ENCODE measurements at places on chromosomes 1 and 21.

DNA sequence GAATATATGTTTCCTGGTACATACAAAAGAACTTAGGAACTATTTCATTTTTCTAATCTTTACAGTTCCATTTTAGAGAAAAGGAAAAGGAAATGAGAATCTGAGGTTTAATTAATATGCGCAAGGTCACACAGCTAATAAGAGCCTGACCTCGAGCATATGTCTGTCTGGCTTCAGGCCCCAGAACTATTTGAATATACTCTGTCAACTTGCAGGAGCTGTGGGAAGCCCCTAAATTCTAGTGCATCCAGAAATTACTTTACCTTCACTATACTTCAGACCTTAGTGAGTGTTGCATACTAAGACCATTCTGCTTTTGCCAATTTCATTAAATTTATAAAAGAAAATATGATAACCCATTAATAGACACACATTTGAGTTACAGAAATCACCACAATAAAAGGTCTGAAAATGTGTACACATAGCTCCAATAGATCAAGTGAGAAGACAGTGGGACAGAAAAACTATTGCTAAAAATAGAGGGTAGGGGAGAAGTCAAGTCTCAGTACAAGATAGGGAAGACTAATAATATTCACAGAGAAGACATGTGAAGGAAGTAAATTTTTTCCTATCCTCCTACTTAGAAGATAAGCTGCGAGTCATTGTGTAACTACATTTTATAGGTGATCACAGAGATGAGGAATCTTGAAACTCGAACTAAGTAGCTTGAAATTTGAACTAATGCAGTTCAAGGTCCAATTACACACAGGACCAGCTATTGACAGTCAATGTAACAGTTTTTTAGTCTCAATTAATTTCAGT lies 3.8 kb downstream of the RGS13 start:
- DNase-seq, result no peak

DNA sequence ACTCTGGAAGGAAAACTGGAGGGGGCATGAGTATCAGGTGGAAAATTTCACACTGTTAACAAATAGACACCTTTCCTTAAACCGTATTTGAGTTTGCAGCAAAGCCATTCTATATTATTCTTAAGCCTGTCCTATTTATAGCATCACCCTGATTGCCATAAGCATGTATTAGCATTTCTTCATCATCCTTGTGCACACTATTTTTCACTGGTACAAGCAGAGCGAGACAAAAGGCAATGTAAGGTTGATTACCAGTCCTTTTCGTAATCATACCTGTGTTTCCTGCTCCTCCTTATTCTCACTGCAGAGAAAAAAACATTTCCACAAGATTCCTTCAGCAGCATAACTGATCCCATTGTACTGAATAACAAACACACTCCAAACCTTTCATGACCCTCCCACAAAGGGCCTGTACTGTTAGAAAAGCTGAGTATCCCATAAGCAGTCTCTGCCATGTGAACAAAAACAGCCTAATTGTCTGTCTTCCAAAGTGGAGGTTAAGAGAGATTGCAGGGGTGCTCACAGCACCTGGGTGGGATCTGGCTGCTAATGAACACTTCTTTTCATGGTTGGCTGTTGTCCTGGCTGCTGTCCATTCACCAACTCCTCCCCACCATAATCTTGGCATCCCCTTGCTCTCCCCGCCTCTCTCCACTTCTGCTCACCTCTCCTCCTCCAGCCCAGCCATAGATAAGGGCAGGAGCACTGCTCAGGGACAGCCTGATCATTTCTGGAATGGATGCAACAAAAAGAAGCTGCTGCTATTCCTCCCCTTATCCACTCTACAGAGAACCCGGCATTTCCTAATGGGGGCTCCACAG lies 30.4 kb downstream of the VTCN1 start:
- DNase-seq, result no peak

GRCh38 chr1:246324711-246325110 lies 182.4 kb downstream of the SMYD3 start:
- DNase-seq, result no peak

GRCh38 chr1:153614189-153614900 lies 1.4 kb upstream of the S100A16 start:
- no peak for DNase-seq

DNA sequence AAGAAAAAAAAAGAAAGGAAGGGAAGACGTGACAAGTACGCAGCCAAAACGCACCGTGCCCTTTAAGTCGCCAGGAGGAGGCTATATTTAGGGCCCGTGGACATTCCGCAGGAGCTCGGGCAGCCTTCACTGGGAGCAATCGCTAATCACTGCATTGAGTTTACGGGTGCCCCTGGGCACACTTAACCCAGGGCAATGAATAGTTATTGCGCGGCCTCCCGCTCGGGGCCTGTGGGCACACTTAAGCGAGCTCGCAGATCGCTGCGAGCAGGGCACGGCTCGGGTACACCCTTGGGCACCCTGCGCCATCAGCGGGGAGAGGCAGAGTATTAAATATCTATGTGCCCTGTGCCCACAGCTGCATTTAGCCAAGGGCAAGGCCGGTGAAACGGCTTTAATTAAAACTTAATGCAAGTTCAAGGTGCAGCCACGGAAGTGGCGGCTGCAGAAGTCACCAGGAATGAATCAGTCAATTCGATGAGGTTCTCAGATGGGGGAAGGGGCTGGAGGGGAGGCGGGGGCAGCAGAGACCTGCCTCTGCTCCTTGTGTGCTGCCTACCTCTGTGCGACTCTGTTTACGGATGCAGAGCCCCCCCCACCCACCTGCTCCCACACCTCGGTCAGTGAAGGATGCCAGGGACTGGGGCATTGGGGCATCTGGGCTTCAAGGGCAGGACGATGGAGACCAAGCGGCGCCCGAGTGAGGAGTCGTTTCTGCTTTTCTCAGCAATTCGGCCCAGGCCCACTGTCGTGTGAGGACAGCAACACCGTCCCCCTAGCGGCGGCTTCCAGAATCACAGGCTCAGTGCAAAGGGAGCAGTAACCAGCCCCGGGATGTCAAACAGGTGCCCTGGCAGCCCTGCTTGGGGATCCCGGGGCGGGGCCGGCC lies 51.8 kb upstream of the TARDBP start:
- DNase-seq, result peak; percentile 95

All from HAP-1 (cell line).